ENCODE measurements at places on chromosomes 7 and 10.

DNA sequence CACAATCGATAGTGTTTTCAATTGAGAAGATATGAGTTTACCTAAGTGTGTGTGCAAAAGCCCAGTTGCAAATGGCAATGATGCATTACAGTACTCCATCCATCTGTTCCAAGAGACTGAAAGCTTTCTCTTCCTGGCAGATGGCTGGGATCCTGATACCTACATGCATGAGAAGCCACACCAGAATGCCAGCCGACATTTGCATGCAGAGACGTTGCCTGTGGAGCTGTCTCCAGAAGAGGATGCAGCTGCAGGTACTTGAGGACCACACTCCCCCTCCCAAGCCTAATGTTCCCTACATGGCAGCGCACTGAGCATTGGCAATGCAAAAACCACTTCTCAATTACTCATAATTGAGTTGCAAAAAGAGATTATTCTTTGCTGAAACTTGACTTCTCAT lies 332.1 kb downstream of the WDR11 start:
- no peak for DNase-seq

- no peak for DNase-seq
These were observed 119.3 kb upstream of the CACNA2D1 start for GRCh38 chr7:82562716-82563404.

GRCh38 chr7:152120210-152120609 lies 94.7 kb downstream of the GALNT11 start:
- no peak for DNase-seq

DNA sequence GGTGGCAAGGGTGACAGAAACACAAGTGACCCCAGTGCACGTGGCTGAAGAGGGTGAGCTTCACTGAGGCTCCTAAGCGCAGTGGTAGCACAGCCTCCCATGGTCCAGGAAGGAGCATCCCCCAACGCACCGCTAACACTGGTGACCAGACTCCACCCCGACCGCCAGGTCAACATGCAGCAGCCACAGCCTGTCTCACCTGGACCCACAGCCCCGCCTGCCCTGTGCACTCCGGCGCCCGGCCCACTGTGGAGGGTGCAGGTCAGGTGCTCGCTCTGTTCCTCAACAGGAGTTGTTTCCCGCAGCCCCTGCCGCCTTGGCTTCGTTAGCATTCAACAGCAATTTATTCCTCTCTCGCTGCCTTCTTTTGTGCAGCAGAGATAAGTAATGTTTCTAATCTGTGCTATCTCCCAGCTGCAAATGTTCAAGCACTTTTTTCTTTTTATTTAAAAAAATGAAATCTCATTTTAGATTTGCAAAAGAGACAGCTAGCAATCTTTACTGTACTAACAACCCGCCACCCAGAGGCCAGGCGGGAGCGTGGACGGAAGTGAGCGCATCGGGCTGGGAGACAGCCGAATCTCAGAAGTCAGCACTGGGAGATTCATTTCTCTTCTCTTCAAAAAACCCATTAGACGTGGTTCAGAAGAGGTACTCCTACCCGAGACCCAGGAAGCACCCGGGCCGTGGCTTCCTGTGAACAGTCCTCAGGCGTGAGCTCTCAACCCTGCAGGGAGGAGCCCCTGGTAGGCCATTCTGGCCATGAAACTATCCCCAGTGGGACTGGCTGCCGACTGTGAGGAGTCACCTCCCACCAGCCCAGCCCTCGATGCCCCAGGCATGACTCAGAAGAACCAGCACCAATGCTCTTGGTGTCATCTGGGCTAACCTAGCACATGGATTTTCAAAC lies 133.4 kb downstream of the MAD1L1 start:
- DNase-seq: no peak

- no peak for DNase-seq
These were observed 79.8 kb downstream of the EPDR1 start for GRCh38 chr7:38000272-38000671.

- no peak for DNase-seq
These were observed 43.3 kb downstream of the GPR37 start for GRCh38 chr7:124722292-124722691.

DNA sequence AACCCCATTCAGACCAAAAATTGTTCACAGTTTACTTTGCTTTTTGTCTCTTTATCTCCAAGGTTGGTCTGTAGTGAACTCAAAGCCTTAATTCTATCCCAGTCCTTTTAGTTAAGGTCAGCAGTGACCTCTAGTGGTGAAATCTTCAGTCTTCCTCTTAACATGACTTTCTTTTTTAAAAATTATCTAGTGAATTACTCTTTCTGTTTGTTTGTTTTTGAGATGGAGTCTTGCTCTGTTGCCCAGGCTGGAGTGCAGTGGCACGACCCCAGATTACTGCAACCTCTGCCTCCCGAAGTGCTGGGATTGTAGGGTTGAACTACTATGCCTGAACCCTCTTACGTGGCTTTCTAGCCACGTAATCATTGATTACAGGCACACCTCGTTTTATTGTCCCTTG lies 25.0 kb downstream of the ZNF487 start:
- no peak for DNase-seq

DNA sequence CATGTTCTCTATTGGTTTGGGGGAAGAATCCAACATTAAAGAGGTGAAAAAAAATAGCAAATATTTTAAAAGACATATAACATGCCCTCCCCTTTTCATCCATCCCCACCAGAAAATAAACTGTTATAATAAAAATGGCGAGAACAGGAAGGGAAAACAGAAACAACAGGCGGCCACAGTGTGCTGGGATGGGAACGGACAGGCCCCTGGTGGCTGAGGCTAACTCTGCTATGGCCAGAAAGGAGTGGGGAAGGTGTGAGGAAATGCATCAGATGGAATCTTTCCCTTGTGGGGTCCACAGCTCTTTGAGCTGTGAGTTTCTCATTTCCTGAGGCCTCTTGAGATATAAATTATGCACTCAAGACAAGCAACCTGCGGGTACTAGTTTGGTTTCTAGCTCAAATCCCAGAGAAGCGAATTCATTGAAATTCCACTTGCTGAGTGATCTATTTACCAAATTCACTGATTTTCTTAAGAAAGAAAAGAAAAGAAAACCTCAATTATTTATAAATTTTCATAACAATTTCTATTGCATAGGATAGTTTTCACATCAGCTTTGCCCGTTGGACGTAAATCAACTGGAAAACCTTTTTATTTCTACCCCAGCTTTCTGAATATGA lies 139.5 kb downstream of the BMPER start:
- DNase-seq: no peak

DNA sequence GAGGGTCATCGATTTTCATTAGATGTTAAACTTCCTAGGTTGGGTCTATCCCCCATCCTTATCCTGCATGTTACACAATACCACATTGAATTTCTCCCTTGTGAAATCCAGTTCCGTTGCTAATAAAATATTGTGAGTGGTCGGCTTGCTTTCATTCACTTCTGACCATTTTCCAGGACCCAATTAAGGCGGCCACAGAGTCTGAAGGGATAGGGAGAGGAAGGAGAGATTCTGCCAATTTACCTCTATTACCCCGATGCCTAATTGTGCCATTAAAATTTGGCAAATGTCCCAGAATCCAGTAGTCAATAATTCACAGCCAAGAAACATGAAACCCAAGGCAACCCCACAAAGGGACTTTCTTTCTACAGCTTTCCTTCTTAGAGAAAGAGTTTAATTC lies 129.9 kb downstream of the IPMK start:
- DNase-seq: no peak
